Upper lobe of left lung (tissue), 6 donors: ENCODE measurements at places on chromosomes 5 and 9. TPM values are rescaled to one million over a fixed set of nuclear protein-coding genes. Genes with fewer than 3 reads are reported as not detected.

NFIL3 gene
- 25.6 TPM for total RNA-seq

SNAPC4 gene
- 8.5 TPM for total RNA-seq

CDC20B gene
- 2.7 TPM for total RNA-seq

SMAD5 gene
- 14.6 TPM for total RNA-seq

RNF183 gene
- not detected for total RNA-seq

PCDHA6 gene
- 2.1 TPM for total RNA-seq

- DNase-seq: no peak
Measured at GRCh38 chr5:169668732-169669131, 31.7 kb downstream of the DOCK2 start.

GRCh38 chr5:168422431-168422830 lies 63.8 kb upstream of the RARS1 start:
- DNase-seq: no peak

- DNase-seq: no peak
Measured at GRCh38 chr5:169036079-169036805, 264.7 kb downstream of the SLIT3 start.

GRCh38 chr5:62354028-62354874 lies 48.2 kb downstream of the KIF2A start:
- DNase-seq: no peak

DNA sequence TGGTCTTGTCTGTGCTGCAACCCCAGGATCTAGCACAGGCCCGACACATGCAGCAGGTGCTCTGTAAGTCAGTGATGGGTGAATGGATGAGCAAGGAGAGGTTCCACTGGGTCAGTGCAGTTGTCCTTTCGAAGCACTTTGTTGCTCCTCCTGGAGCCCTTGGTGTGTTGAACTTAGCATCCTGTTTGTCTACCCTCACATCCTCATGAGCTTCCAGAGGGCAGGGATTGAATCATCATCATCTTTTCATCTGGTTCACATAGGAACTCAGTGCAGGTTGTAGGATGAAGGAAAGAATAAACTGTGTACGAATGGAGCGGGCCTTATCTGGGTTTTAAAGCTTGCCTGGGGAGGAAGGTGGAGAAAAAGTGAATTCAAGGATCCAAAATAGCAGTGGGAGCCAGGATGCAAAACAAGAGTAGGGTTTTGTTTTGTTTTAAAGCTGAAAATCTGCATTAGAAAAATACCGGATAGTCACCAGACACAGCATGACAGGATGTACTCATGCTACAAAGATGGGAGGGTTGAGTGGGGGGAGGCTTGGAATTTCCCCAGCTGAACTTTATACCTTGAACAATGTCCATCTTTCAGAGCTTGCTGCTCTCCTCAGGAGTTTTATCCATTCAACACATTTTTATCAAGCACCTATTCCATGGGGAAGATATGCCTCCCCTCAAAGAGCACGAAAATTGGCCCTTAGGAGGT lies 55.8 kb downstream of the PTTG1 start:
- DNase-seq: no peak

GRCh38 chr5:39058178-39058921 lies 15.8 kb downstream of the RICTOR start:
- no peak for DNase-seq

DNA sequence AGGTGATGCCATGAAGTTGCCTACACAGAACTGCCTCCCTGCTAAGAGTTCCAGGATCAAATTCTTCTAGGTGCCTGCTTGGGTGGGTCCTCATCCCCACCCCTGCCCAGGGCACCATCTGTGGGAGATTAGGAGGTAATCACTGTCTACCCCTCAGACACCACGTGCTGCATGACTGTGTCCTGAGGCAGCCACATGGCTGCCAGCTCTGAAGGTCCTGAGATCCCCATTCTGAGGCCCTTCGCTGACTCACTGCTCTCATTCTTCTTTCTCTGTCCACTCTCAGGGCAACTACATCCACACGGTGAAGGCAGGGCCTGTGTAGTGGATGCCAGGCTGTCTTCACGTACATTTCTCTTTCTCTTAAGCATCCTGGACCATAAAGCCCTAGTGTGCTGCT lies 222.9 kb upstream of the ANKRD55 start:
- DNase-seq: no peak

GRCh38 chr9:129762985-129763926 lies 10.4 kb upstream of the PTGES start:
- DNase-seq: no peak
